ENCODE measurements at places on chromosomes 2 and 18. TPM values are rescaled to one million over a fixed set of nuclear protein-coding genes. Genes with fewer than 3 reads are reported as not detected.

DNA sequence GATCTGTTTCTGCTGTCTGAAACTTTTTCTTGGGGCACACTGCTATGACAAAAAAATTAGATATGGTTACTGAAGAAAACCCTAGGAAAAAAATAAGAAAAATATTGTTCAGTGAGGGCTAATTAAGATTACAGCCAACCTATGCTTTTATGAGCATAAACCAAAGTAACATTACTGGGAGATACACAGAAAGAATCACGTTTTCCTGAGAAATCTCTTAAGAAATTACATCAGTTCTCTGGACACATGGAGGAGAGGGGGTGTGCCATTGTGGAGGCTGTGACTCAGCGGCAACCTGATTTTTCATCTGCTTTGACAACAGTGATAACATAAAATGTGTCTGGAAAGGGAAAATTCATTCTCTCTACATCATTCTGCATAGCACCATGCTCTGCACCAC, 13.4 kb upstream of the NMI start:
- no peak for DNase-seq
- no peaks in the 10 kb centered on the region for H3K36me3 ChIP-seq
- H3K4me1 ChIP-seq = no peaks in the 10 kb centered on the region
- H3K4me3 ChIP-seq = no peak overlapping the region

GRCh38 chr2:105076121-105076520, 38.3 kb downstream of the MRPS9 start:
- H3K36me3 ChIP-seq = no peaks in the 10 kb centered on the region
- no peaks in the 10 kb centered on the region for H3K27me3 ChIP-seq
- no peak for DNase-seq
- no peak overlapping the region for H3K4me3 ChIP-seq
- no peaks in the 10 kb centered on the region for H3K4me1 ChIP-seq

DNA sequence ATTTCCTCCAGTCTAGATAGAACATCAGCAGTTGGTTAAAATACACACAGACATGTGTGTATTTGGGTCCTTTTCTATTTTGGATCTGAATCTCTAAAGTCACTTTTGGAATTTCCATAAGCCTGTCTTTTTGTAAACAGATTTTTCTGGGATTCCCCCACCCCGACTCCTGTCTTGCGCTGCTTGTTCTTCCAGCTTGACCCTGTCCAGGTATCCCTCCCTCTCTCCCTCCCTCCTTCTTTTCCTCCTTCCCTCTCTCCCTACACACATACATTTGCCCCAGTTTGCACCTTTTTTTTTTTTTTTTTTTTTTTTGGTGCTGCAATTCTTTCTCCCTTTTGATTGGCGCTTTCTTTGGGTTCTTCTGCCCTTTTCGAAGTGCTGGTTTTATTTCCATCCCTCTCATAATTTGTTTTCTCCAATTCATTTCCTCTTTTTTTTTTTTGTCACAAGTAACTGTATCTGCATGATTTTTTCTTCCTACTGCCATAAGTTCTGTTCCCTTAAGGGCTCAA, 114.8 kb upstream of the SERTAD2 start:
- H3K4me1 ChIP-seq = peaks cover 16% of the 10 kb centered on the region
- H3K27me3 ChIP-seq = no peaks in the 10 kb centered on the region
- no peak for DNase-seq
- no peaks in the 10 kb centered on the region for H3K36me3 ChIP-seq

Gene PRSS56
- total RNA-seq = not detected

Gene CIB4
- total RNA-seq = not detected
